Urinary bladder (tissue), 4 donors: ENCODE measurements at places on chromosomes 5 and 9.

- no peak for DNase-seq
These were observed 106.7 kb downstream of the NXNL2 start for GRCh38 chr9:88641456-88642240.

DNA sequence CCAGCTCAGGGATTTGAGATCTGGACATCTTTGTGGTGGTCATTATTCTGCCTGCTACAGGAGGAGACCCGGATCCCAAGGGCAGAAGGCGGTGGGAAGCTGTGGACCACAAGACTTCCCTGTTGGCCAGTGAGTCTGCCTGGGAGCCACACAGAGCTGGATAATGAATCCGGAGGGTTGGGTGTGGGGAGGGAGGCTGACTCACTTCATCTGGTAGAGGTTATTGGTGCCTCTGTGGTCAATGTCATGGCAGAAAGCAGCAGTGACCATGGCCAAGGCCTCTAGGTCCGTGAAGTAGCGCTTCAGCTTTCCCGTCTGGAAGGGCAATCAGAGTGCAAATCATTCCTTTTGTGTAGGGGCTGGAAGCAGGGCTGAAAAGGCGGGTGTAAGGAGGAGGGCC lies 58.5 kb downstream of the PDE6A start:
- DNase-seq = no peak

GRCh38 chr5:36724467-36725332 lies 118.3 kb downstream of the SLC1A3 start:
- DNase-seq = no peak

DNA sequence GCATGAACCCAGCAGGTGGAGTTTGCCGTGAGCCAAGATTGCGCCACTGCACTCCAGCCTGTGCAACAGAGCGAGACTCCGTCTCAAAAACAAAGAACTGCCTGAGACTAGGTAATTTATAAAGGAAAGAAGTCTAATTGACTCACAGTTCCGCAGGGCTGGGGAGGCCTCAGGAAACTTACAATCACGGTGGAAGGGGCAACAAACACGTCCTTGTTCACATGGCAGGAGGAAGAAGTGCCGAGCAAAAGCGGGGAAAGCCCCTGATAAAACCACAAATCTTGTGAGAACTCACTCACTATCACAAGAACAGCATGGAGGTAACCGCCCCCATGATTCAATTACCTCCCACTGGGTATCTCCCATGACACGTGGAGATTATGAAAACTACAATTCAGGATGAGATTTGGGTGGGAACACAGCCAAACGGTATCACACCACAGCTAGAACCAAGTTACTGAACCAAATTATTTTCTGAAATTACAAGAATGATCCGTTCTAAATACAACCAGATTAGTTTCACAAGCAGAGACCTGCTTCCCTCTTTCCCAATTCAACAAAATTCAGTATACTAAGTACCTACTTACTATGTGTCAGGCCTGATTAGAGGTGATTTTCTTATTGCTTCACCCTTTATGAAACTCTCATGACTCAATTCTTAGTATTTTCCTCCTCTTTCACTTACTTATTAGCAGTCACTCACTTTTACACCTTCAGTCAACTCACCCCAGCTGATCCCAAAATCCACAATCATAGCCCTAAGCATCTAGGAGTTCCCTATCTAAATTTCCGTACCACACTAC lies 8.4 kb downstream of the UBTD2 start:
- no peak for DNase-seq

DNA sequence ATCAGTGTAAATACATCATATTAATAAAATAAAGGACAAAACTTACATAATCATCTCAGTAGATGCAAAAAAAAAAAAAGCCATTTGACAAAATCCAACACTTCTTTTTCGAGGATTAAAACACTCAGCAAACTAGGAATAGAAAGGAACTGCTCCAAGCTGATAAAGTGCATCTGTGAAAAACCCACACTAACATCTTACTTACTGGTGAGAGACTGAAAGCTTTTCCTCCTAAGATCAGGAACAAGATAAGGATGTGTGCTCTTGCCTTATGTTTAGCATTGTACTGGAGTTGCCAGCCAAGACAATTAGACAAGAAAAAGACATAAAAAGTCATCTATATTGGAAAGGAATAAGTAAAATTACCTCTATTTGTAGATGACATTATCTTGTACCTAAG lies 120.2 kb upstream of the SAP30L start:
- no peak for DNase-seq

GRCh38 chr9:16133556-16134227 lies 580.8 kb downstream of the CCDC171 start:
- DNase-seq = no peak

DNA sequence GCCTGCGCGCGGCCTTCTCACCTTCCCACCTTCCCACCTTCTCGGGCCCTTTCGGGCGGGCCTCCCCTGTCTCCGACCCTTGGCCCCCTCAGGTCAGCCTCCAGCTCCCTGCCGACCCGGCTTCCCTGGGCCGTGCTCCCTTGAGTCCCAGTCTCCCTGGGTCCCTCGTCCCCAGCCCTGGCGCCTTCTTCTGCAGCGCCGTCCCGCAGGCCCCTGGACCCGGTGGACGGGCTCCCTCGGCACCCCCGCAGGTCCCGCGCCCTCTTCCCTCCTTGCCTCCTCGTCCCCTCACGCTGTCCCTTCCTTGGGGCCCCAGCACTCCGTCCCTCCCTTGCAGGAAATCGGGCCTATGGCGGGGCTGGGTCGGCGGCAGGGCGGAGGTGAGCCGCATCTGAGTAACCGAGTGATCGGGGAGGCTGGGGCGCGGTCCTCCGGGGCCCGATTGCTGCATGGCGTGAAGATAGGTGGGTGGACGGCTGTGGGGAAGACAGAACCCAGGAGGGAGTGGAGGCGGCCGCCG lies 7.6 kb downstream of the ARPC5L start:
- DNase-seq = no peak

DNA sequence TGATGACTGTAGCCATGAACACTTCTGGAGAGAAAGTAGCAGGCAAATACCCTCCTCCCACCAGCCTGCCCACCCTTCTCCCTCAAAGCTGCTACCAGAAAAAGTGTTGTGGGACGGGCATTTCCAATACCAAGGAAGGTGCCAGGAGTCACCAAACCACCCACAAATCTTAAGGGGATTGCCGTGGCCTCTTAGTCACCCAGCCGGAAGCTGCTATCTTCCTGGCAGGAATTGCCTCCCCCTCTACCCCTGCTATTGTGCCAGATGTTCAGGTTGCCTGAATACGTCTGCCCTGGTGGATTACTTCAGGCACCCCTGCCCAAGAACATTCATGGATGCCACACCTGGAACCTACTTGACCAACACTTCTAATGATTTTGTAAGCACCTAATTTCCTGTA lies 156.1 kb downstream of the TTC39B start:
- no peak for DNase-seq

DNA sequence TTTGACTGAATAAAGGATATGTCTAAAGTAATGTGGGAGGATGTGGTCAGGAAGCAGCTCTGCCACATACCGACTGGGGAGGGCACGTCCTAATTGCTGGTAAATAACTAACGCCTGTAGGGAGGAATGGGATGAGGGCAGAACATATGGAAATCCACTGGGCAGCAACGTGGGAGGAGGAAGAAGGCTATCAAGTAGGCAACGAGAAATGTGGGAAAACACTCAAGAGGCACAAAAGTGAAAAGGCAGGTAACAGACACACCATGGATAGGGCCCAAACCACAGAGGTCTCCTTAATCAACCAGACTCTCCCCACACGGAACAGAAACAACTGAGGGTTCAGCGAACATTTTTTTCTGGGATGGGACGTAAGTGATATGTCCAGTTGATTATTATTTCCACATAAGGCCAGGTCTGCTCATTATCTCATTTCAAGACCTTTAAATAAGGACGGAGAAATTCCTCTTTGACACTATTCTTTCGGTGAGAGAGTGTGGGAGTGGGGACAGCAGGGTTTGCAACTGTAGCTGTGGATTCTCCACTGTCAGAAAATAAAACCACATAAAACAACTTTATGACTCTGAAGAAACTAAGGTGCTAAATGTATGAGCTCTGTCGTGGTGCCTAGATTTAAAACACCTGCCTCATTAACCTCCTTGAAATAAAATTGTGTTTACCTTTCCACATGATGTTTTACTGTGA lies 17.0 kb downstream of the IARS1 start:
- DNase-seq = no peak

GRCh38 chr5:31052937-31053658 lies 140.4 kb upstream of the CDH6 start:
- DNase-seq = no peak

- no peak for DNase-seq
These were observed 54.6 kb downstream of the ALG2 start for GRCh38 chr9:99167119-99167518.

- DNase-seq = no peak
These were observed 27.3 kb downstream of the CARNMT1 start for GRCh38 chr9:75000835-75001234.

DNA sequence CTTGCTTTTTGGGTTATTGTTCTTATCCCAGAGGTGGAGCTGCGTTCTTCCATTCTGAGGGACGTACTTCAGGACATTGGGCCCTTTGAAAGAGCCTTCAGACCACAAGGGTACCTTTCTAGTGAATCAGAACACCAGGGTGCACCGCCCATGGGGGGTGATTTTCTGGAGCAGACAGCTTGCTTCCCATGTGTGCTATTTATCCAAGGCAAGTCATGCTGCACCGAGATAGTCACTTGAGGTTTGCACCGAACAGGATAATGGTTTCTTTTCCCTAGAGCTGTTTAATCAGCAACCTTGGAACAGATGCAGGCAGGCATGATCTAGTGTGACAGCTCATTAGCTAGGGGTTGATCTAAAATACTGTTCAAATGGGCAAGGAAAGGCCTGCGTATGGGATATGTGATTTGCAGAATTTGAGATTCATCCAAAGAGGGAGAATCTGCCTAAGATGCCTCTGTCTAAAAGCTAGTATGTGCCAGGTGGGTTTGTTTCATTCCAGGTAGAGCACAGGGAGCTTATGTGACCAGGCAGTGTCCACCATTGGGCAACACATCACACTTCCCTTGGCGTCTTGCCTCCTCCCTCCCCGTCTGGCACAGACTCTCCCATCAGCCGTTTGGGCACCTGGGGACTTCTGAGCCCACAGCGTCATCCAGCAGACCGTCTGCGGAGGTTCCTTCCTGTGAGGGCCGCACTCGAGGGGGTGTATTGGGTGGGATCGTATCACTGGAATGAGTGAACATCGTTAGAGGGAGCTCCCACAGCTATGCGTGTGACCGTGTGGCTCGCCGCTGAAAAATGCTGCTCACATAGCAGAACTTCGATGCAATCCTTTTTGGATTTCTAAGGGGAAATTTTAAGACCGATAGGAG lies 23.0 kb downstream of the ABL1 start:
- no peak for DNase-seq

- no peak for DNase-seq
These were observed 89.2 kb downstream of the SEMA4D start for GRCh38 chr9:89408628-89409101.

- DNase-seq = no peak
These were observed 14.3 kb downstream of the GRIA1 start for GRCh38 chr5:153504726-153505125.

GRCh38 chr5:103037673-103038455 lies 82.1 kb downstream of the GIN1 start:
- no peak for DNase-seq

DNA sequence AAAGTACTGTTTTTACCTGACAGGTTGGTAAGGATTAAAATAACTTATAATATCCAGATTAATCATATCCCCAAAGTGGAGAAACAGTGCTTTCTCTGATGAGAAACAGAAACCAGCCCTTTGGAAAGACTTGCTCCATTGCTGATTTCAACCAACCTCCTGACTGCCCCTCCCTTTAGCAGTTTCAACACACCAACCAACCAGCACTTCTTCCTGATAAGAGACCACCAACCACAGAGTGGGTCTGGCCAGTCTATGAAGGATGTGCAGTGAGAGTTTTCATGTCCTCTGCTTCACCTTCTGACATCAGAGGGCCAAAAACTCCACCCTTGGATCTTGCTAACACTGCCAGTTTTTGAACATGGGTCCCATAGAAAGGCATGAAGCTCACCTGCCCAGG lies 28.1 kb downstream of the RIGI start:
- no peak for DNase-seq

DNA sequence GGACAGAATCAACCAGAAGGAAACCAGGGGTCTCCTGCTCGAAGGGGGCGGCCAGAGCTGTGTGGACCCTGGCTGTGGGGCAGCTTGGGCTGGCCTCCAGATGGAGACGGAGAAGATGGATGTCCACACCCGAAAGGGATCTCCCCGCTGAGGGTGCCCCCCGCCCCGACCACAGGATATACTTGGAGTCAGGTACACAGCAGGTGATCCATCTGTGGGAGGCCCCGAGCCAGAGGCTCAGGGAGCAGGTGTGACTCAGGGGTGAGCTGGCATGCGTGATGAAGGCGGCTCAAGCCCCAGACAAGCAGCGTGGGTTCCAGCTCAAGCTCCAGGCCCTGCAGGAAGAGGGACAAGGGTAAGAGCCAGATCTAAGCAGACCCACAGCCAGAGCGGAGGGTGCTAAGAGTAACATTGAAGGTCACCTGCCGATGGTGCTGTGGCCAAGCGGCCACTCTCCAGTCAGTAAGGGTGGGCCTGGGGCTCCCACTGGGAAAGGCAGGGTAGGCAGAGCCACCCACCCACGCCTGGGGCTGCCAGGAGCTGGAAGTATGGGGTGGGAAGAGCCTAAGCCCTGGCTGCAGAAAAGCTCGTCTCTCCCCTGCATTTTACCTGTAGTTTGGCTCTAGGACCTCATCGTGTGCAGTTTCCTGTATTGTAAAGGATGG lies 30.6 kb upstream of the MVB12B start:
- DNase-seq = no peak

- DNase-seq = no peak
These were observed 117.0 kb upstream of the GNA14 start for GRCh38 chr9:77764894-77765780.

GRCh38 chr5:149917073-149917676 lies 27.4 kb downstream of the PDE6A start:
- DNase-seq = no peak

- no peak for DNase-seq
These were observed 6.6 kb downstream of the OTULINL start for GRCh38 chr5:14588145-14588544.

GRCh38 chr5:74954919-74955318 lies 88.7 kb upstream of the FAM169A start:
- no peak for DNase-seq

GRCh38 chr5:112795342-112795741 lies 57.7 kb downstream of the APC start:
- DNase-seq = no peak

- no peak for DNase-seq
These were observed 294.9 kb downstream of the TRPM3 start for GRCh38 chr9:70826562-70826961.

DNA sequence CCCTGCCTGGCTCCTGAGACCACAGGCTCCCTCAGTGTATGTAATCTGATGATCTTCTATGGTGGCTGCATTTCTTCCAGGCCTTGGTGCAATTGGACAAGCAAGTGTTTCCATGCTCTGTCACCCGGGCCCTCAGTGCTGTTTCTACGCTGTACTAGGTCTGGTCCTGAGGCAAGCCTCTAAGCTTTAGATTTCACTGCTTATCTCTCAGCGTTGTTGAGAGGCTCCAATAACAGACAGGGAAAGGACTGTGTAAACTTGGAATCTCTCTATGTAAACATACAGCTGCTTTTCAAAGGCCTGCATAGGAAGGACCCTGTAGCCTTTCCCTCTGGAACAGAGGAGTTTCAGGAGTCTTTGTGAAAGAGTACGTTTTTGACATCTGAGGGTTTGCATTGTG lies 38.6 kb upstream of the NFIB start:
- no peak for DNase-seq
